Activated naive CD8-positive, alpha-beta T cell treated with anti-CD3 and anti-CD28 coated beads for 36 hours (primary cell): ENCODE measurements at places on chromosomes 12 and 14. TPM values are rescaled to one million over a fixed set of nuclear protein-coding genes. Genes with fewer than 3 reads are reported as not detected.

GRCh38 chr12:68807576-68808387 lies at the start of gene MDM2:
Gene MDM2, plus strand, starts transcription at chr12:68808177. Its CDS starts 301 bp downstream, at chr12:68808478.
- peak; percentile 97 for DNase-seq

DNA sequence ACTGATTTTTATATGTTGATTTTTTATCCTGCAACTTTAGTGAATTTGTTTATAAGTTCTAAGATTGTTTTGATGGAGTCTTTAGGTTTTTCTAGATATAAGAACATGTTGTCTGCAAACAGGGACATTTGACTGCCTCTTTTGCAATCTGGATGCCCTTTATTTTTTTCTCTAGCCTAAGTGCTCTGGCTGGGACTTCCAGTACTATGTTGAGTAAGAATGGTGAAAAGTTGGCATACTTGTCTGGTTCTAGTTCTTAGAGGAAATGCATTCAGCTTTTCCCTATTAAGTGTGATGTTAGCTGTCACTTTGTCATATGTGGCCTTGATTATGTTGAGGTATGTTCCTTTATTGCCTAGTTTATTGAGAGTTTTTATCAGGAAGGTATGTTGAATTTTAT lies 68.1 kb downstream of the ERC1 start:
- DNase-seq: no peak

DNA sequence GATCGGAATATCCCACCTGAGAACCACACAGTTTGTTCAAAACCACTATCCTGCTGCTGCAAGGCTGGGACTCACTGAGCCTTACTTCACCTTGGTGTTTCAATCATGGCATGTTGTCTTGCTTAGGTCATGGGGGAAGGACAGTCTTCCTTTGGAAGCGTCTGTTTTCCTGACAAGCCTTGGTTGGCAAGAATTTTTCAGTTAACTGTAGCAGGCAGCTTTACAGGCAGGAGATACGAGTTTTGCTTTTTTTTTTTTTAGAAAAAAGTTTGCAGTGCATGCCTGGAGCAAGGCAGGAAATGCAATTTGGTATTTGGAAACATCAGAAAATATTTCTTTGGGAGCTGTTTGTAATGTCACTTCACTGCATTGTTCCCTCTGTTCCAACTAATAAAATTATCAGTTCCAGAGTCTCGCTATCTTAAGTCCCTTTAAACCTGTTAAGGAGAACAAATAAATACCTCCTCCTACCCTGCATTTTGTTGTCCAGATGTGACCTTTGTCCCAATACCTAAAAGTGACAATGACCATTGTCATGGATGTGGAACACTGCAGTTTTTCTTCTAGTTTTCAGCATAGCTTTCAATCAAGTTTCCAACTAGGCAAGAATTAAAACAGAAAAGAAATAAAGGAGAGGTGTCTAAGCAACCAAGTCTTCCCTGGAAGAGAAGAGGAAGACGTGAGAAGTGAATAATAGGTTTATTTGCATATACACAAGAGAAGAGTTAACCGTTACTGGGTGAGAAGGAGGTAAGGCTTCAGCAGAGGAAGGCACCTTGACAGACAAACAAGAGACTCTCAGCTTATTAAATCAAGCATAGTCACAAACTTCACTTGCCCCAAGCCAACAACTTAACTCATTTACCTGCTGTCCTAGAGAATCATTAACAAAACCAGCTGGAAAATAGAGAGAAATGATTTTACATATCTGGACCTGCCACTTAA lies 71.4 kb upstream of the ACTN1 start:
- no peak for DNase-seq

- no peak for DNase-seq
These were observed 39.8 kb downstream of the ITPK1 start for GRCh38 chr14:93075891-93076290.

GRCh38 chr12:124904306-124905098 lies 9.9 kb downstream of the UBC start:
- DNase-seq: no peak

GRCh38 chr14:53032161-53032803 lies 81.4 kb upstream of the FERMT2 start:
- DNase-seq: no peak

GRCh38 chr12:106035421-106035820 lies 103.3 kb downstream of the NUAK1 start:
- DNase-seq: no peak

The RDH16 gene
- 0.12 TPM for total RNA-seq

The KDM5A gene
- total RNA-seq: 50.3 TPM

The C3AR1 gene
- 2.6 TPM for total RNA-seq

The PRH2 gene
- not detected for total RNA-seq
